ENCODE measurements at places on chromosomes 3 and 15.

GRCh38 chr15:33005582-33005981 lies 188.9 kb downstream of the FMN1 start:
- DNase-seq = no peak

DNA sequence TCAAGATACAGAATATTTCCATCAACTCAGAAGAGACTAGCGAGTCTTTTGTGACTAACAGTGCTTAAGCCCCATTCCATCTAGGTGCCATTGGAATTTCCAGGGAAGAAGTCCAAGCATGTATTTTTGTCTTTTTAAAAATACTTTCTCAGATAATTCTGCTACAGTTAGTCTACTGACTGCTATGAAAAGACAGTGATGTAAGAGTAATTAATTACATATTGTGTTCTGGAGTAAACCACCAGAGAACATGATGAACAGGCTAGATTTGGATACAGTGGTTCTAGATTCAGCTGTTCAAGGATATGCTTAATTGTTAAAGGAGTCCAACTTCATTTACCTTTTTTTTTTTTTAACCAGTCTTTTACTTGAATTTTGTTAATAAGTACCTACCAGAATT lies 34.8 kb upstream of the PAK6 start:
- no peak for DNase-seq

DNA sequence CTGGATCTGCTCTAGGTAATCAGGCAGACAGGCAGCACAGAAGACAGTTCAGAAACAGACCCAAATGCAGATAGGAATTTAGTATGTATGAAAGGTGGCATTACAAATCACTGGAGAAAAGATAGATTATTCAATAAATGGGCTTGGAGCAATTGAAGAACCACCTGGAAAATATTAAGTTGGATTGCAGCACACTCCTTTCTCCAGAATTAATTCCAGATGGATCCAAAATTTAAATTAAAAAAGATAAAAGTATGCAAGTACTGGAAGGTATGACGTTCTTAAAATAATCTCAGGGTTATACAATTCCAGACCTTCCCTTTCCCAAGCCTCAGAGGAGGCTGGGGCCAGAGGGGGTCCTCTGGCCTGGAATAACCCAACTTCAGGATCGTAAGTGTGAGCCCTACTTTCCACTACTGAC lies 32.5 kb downstream of the HRH1 start:
- DNase-seq = no peak

- no peak for DNase-seq
Measured at GRCh38 chr3:64294771-64295170, 69.5 kb upstream of the PRICKLE2 start.

- DNase-seq = no peak
Measured at GRCh38 chr3:104556372-104557078, 810.2 kb upstream of the ALCAM start.

DNA sequence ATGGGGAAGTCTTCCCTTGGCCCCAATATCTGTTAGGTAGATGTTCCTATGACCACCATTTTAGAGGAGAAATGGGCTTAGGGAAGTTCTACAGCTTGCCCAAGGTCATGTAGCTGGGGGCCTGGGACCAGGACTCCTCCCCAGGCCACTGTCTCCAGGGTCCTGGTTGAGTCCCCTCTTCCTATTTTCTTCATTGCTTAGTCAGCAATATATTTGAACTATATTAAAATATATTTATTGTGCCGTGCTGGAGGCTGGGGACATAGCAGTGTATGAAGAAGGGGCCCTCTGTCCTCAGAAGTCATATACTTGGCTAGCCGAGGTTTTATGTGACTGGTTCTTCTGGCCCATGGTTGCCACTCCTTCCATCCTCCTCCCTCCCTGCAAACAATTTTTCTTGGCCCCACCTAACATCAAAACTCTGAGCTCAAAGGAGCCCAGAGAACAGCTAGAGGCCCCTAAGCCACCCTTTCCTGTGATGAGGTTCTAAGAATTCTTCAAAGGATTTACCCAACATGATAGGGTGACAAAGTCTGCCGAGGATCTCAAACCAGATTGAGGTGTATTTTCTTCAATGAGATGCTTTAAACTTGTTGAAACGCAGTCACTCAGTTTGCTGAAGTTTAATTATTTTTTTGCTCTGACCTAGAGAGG lies 121.2 kb upstream of the RASGRP1 start:
- no peak for DNase-seq

GRCh38 chr3:152621006-152621868 lies 213.7 kb upstream of the P2RY1 start:
- no peak for DNase-seq

- no peak for DNase-seq
Measured at GRCh38 chr3:49422379-49423248, at the start of gene AMT. TSS of gene AMT (minus strand) at chr3:49422473. CDS start at chr3:49422450, 23 bp downstream.

DNA sequence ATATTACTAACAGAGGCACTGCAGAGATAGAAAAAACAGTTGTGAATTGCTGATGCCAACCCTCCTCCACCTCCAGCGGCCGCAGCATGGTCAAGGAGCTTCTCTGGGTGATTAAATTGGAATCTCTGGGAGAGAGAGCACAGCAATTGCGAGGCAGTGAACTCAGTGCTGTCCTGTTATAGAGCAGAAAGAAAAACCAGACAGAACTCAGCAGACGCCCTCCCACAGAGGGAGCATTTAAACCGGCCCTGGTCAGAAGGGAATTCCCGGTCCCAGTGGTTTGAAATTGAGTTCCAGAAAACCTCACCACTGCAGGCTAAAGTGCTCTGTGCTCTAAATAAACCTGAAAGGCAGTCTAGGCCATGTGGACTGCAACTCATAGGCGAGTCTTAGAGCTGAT lies 175.4 kb downstream of the SQOR start:
- DNase-seq = no peak

- no peak for DNase-seq
Measured at GRCh38 chr3:43608751-43609150, 13.1 kb downstream of the ANO10 start.

- no peak for DNase-seq
Measured at GRCh38 chr3:25405335-25405734, 22.7 kb upstream of the RARB start.

DNA sequence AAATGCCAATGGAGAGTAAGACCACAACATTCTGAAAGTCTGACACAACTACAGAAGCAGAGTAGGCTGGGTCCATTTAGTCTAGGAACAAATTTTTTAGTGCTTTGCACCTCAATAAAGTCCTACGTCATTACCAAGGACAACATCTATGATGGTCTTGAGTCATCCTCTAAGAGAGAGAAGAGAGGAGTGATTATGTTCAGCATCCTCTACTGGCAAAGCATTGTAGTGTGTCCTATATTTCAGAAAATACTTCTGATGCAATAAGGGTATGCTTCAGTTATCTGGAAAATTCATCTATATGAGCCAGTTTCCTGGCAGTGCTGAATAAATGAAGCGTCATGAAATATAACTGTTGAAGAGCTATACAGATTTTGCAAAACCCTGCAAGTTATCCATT lies 95.6 kb downstream of the P2RY1 start:
- no peak for DNase-seq

DNA sequence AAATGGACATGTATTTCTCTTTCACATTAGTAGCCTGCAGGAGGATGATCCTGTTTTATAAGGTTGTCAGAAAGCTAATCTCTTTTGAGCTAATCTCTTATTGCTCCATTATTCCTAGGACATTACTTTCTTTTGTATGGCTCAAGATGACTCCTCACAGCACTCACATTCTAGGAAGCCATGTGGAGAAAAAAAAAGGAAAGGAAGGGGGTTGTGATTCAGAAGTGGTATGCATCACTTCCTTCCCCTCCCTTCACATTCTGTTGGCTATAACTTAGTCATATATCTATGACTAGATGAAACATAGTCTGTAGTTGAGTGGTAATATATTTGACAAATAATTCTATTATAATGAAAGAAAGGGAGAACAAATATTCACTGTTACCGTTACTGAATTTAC lies 168.8 kb upstream of the TTC14 start:
- DNase-seq = no peak

DNA sequence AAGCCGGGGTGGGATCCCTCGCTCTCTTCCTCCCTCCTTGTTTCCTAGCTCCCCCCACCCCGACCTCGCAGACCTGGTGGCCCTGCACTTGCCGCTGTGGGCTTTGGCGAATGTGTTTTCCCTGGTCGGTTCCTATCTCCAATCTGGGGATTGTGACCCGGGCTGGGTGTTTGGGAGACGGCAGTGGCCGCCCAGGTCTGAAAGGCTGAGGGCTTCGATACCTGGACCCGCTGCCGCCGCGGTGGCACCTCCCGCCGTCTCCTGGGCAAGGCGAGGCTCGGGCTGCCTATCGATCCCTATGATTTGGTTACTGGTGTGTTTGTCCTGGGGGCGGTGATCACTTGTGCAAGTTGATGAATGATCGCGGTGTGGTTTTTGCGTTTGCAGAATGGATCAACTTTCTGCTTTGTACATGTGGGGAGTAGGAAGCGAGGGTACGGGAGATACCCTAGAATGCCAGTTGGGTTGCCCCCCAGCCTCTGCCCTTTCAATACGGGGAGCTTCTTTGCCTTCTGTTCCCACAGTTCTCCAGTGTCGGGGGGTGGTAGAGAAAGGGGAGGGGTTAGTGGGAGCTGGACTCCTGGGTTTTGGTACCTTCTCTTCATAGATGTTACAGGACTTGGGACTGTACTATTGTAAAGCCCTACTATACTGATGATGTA lies 3.0 kb downstream of the BBX start:
- no peak for DNase-seq

- no peak for DNase-seq
Measured at GRCh38 chr3:46948830-46949671, 27.5 kb downstream of the CCDC12 start.

DNA sequence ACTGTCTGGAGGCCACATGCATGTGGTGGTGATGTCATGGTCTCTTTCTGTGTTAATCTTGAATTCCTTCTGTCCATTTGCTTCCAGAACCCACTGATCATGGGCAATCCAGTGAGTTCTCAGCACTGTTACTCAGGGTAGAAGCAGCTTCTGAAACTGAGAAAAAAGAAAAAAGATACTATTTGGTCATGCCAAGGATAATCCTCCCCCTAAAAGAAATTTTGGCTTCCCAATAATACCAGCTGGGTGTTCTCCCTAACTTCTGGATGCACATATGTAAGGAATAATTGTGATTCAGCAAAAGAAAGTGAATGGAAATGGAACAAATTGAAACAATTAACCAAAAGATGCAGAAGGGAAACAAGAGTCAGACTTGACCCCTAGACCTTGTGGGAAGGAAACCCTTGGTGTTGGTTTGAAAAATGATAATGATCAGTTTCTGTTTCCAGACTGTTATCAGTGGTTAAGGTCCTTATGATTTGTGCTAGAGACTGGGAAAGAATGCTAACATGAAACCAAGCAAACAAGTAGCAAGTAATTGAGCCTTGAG lies 92.3 kb downstream of the RBMS3 start:
- no peak for DNase-seq

DNA sequence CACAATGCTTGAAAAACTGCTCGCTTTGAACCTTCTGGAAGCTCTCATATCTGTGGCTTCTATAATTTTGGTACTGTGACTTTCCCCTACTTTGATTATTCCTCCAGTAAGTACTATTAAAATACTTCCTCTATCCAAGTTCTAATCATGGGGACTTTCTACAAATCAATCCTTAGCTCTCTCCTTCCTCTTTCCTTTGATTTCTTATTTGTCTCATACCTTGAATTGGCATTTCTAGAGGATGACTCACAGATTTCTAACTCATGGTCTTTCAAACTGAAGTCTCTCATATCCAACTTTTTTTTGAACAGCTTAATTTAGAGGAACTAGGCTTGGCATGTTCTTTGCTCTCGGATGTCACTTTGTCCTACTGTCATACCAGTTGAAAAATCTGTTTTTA lies 241.8 kb downstream of the TBC1D5 start:
- no peak for DNase-seq

DNA sequence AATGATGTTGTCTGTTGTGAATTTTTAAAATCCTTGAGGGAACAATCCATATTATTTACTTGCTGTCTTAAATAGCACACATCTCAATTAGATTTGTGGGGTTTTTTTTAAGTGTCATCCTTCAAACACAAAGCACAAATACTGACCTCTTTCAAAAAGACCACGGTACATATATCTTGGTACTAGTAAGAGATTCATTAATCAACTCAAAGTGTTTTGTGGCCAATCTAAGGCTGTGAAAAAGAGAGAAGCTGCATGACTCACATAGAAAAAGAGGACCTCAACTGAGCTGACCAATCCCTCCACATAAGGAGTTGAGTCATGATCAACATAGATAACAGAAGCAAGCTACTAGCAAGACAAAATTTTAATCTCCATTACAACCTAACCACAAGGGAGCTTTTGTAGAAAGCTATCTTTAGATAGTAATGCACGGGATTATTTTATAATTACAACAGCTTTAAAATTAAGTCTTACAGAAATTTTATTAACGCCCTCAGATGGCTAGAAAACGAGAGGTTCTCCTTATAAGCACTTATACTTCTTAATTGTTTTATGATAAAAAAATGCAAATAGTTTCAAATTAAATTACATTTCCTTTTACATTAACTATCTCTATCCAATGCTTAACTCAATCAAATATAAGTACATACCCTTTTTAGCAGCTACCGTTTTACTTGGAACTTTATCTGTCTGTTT lies 60.5 kb downstream of the TOP2B start:
- DNase-seq = no peak

GRCh38 chr3:138835397-138835757 lies 649 bp upstream of the PIK3CB start:
- DNase-seq = no peak

- DNase-seq = no peak
Measured at GRCh38 chr15:42688301-42688700, 48.6 kb downstream of the CDAN1 start.

GRCh38 chr3:185988080-185988815 lies 50.4 kb upstream of the TRA2B start:
- no peak for DNase-seq

- DNase-seq = no peak
Measured at GRCh38 chr3:10955711-10956453, 36.7 kb upstream of the SLC6A1 start.

Data from activated naive CD4-positive, alpha-beta T cell (primary cell).